ENCODE measurements at places on chromosomes 7 and 10.

- DNase-seq = no peak
These were observed 543.8 kb upstream of the NRP1 start for GRCh38 chr10:33878238-33878786.

GRCh38 chr7:157375410-157375809, 38.6 kb downstream of the DNAJB6 start:
- no peak for DNase-seq

- no peak for DNase-seq
These were observed 792.9 kb upstream of the GHITM start for GRCh38 chr10:83346266-83346910.

DNA sequence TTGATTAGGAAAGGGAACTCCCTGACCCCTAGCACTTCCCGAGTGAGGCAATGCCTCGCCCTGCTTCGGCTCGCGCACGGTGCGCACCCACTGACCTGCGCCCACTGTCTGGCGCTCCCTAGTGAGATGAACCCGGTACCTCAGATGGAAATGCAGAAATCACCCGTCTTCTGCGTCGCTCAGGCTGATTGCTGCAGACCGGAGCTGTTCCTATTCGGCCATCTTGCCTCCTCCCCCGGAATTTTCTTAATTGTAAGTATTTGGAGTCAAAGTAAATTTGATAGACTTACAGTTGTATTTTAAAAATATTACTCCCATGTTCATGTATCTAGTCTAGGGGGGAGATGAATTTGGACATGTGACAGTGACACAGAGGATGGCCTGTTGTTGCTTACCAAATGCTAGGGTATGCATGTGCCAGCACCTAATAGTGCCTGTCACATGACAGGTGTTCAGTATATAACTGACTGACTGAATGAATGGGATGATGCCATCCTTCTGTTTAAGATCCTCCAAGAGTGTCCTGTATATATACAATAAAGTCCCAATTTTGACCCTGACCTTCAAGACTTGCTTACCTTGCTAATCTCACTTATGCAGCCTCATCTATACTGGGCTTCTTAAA, 42.0 kb upstream of the ICA1 start:
- no peak for DNase-seq

DNA sequence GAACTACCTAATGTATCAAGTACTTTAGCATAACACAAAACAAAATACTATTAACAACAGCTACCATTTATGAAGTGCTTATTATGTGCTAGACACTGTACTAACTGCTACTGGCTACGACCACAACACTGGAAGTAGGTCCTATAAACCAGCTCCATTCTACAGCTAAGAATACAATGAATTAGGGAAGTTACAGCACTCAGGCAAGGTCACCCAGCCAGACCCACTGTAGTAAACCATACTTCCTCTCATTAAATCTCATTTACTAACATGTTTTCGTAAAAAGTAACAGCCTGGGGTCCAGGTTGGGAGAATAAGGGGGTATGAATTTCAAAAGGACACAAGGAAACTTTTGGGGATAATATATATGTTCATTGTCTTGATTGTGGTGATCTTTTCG, 25.4 kb downstream of the NAPEPLD start:
- no peak for DNase-seq

DNA sequence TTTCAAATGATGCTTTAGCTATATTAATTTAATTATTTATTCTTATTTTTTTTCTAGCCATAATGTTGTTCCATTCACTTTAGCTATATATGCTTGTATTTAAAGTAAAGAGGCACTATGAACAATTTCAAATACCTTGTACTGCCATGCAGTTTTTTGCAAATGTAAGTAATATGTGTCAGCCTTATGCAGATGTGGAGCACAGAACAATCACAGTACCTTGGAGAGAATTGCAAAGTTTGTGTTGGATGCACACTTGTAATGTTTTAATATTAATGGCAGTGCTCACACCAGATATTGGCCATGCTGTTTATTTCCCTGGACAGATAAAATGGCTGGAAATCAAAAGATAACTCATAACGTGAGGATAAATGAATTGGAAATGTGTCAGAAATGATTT, 663.5 kb upstream of the SEMA3D start:
- no peak for DNase-seq

- no peak for DNase-seq
These were observed 134.2 kb downstream of the ELAPOR2 start for GRCh38 chr7:86925221-86925620.

DNA sequence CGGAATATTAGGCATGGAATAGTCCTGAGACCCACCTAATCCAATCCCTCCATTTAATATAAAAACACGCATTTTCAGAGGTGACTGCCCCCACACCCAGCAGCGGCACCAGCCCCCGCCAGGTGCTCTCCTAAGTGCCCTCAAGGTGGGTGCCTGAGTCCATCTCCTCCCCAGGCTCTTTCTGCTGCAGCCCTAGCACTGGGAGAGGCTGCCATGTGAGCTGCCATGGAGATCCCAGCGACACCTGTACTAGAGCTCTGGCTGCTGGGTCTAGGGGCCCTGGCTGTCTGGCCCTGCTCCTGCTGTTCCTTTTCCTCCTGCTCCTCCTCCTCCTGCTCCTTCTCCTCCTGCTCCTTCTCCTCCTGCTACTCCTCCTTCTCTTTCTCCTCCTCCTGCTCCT, 191.1 kb upstream of the BMPER start:
- DNase-seq = no peak

DNA sequence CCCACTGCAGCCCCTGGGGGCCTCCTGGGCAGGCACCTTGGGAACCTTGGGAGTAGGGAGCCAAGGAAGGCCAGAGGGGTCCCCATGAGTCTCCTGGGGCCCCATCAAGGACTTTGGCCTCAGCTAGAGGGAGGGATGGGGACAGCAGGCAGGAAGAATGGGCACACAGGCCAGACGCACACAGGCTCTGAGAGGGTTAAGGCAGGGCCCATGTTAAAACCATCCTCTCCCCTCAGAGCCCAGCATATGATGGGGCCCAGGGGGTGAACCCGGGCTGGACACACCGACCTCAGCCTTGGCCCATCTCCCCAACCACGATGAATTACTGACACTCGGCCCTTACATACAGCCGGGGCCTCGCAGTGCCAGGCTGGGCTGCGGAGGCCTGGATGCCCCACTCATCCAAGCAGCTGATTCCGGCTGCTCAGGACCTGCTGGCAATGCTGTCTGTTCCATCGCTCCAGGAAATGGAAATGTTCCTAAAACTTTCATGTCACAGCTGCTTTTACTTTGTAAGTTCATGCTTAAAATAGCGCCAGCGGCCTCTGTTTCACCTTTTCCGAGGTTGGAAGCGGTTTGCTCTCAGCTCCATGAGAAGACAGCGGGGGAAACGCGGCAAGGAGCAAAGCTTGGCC, 17.3 kb upstream of the INPP5A start:
- DNase-seq = no peak

- DNase-seq = no peak
These were observed 103.2 kb upstream of the TMEM106B start for GRCh38 chr7:12107841-12108254.
